ENCODE measurements at places on chromosomes 6 and 20.

- DNase-seq, result no peak
These were observed 22.7 kb downstream of the MTCL3 start for GRCh38 chr6:127496471-127496870.

- no peak for DNase-seq
These were observed 1130.3 kb upstream of the CITED2 start for GRCh38 chr6:140504776-140505175.

DNA sequence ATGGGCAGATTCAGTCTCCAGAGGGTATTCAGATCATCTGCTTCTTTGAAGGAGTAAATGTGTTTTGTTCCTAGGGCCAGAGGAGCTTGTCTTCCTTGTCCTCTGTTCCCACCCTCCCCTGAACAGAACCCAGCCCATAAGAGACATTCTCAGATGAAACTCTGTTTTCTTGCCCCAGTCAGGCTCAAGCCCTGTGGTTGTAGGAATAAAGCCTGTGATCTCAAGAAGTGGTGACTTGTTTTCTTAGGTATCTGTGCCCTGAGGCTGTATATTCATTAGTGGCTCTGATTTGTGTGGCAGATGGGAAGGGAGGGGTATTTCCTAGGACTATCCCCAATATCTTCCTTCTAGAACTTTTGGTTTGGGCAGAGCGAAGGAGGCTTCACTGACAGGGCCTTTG, 27.9 kb downstream of the GSS start:
- no peak for DNase-seq

DNA sequence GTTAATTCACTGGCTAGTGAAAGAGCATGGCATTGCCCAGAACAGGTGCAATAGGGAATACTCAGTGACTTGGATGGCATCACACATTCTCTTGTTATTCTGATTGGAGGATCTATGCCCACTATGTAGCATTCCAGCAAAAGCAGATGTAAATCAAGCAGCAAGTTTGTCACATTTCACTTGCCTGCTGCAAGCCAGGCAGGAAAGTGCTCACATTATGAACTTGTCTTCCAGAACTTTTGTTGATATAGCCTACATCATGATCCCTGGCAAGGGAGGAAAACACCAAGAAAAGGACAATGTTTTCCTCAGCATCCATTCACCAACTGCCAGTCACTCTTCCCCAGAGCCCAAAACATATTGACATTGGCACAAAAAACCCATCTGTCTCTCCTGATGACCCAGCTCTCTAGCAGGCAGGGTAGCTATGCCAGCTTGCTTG, 77.8 kb downstream of the ARHGAP18 start:
- no peak for DNase-seq

GRCh38 chr6:31568537-31568961, 3.5 kb upstream of the LTA start:
- DNase-seq, result no peak

- peak; percentile 37 for DNase-seq
These were observed 58.7 kb downstream of the BCKDHB start for GRCh38 chr6:80165143-80165542.

GRCh38 chr6:46011188-46012085, 4.2 kb downstream of the CLIC5 start:
- no peak for DNase-seq

GRCh38 chr20:7742479-7742878, 197.8 kb downstream of the HAO1 start:
- peak; percentile 37 for DNase-seq

DNA sequence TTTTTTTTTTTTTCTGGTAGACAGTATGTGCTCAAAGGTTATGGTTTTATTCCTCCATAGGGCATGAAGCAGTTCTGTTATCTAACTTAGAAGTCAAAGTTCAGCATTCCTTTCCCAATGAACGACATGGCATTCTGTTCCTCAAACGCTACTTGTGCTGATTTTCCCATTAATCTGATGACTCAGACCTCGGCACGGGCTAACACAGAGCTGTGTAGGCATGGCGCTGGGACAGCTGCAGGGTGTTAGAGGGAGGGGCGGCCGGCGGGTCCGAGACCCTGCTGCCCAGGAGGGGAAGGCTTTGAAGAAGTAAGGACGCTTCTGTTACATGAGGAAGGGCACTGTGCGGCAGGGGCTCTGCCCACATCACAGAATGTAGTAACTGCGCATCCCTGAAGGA, 93.6 kb upstream of the AGPAT4 start:
- DNase-seq, result no peak

GRCh38 chr6:71198908-71199307, 89.7 kb upstream of the OGFRL1 start:
- DNase-seq, result no peak

- no peak for DNase-seq
These were observed 9.4 kb upstream of the OCSTAMP start for GRCh38 chr20:46559685-46560440.

DNA sequence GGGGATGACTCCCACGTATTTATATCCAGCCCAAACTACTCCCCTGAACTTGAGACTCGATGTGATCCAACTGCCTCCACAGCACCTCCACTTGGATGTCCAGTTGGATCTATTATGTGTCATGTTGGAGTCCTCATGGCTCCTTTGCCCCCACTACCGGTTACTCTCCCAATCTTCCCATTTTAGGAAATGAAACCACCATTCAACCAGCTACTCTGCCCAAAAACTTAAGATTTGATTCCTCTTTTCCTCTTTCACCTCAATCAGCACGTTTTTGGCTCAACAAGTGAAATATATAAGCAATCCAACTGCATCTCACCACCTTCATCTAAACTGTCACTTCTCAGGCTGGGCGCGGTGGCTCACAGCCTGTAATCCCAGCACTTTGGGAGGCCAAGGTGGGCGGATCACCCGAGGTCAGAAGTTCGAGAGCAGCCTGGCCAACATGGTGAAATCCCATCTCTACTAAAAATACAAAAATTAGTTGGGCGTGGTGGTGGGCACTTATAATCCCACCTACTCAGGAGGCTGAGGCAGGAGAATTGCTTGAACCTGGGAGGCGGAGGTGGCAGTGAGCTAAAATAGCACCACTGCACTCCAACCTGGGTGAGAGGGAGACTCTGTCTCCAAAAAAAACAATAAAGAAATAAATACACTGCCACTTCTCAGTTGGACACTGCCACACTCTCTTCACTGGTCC, 3.4 kb downstream of the AHCY start:
- DNase-seq, result no peak

- DNase-seq, result peak; percentile 10
These were observed 48.1 kb downstream of the HLA-DPB1 start for GRCh38 chr6:33123732-33124524.

- DNase-seq, result no peak
These were observed 153.9 kb downstream of the MMS22L start for GRCh38 chr6:97129106-97129505.

DNA sequence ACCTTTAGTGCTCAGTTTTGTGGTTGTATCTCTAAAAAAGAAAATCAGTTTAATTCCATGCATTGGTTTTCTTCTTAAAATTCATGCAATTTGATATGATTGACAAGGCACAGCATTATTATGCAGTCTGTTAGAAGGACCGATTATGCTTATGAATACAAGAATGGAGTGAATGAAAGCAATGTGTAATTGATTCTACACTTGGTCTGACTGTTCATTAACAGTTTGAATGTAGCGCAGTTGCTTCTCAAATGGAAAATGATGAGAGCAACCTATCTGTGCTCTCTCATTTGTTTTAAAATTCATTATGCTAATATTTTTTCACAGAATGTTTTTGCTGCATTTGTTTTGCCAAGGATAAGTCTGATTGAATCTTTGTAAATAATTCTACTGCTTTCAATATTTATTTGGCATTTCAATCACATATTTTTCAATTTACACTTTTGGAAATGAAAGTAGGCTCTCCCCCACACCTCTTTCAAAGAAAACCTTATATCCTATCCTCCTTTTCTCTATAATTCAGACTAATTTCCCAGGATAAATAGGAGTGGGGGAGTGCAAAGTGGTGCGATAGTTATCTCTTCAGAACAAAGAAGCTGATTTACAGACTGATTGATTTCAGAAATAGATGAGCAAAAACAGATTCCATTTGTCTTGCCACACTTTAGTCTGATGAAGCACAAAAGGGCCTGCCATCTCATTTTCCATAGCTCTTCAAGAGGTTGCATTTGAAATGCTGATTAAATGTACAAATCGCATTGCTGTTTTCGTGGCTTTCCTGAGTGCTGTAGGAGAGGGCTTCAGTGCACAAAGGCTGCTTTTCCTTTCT, 885.3 kb upstream of the FLRT3 start:
- no peak for DNase-seq

- DNase-seq, result no peak
These were observed 100.3 kb downstream of the ARHGAP18 start for GRCh38 chr6:129609635-129610034.

- no peak for DNase-seq
These were observed 26.0 kb upstream of the PPP1R16B start for GRCh38 chr20:38779247-38780097.

GRCh38 chr6:156976216-156977127, 199.3 kb downstream of the ARID1B start:
- DNase-seq, result peak; percentile 40

GRCh38 chr20:52405986-52406385, 214.4 kb upstream of the ZFP64 start:
- DNase-seq, result no peak

DNA sequence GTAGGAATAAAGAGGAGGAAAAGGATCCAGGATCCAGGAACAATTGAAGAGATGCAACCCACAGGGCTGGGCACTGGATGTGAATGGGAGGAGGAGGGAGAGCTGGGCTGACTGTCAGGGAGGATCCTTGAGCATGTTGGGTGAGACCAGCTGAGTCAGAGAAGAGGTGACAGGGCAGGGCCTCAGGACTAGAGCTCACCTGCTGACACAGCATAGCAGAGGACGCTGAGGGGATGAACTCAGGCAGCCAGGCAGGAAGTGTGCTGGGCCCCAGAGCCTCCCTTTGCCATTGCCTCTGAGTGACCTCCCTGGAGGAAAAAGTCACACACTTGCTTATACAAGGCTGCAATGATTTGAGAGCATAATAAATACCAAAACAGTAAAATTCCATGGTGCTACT, 72.3 kb downstream of the ZNF133 start:
- no peak for DNase-seq

DNA sequence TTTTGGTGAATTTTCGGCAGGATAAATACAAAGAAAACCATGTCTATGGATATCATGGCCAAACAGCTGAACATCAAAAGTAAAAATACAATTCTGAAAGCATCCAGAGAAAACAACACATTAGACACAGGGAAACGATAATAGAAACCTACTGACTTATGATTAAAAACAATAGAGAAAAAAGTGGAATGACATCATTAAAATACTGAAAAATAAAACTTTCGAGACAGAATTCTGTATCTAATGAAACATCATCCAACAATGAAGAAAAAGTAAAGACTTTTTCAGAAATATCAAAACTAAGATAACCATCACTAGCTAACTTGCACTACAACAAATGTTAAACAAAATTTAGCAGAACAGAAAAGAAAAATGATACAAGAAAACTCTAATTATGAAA, 384.6 kb upstream of the RUNX2 start:
- DNase-seq, result no peak

- DNase-seq, result peak; percentile 2
These were observed 549 bp upstream of the CSE1L start for GRCh38 chr20:49045440-49046086.

DNA sequence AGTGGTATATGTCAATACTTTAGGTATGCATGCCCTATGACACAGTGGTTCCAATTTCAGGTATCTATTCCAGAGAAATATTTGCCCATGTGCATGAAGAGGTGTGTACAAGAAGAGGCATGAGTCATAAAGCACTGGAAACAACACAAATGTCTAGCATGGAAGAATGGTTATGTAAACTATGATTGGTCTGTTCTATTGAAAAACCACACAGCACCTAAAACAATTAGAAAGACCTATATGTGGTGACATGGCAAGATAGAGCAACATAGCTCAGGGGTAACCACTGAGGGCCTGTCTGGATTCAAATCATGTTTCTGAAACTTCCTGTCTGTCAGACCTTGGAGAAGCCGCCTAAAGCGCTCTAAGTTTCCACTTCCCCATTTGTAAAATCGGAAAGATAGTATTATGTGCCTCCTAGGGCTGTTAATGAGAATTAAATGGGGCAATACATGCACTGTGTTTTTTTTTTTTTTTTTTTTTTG, 76.0 kb upstream of the SHLD1 start:
- DNase-seq, result no peak

- DNase-seq, result no peak
These were observed 28.7 kb downstream of the SDCBP2 start for GRCh38 chr20:1300083-1300840.

- DNase-seq, result peak; percentile 3
These were observed 4.0 kb upstream of the CGAS start for GRCh38 chr6:73455865-73456629.

- no peak for DNase-seq
These were observed 123.2 kb downstream of the TBC1D7 start for GRCh38 chr6:13205106-13205505.

DNA sequence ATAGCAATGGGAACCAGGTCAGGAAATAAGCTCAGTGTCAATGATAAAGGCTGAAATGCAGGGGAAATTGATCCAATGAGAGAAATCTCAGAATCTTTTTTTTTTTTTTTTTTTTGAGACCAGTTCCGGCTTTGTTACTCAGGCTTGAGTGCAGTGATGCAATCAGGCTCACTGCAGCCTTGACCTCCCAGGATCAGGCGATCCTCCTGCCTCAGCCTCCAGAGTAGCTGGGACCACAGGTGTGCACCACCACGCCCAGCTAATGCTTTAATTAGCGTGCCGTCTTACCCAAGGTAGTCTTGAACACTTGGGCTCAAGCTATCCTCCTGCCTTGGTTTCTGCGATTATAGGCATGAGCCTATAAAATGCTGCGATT, 296.5 kb downstream of the ZNF217 start:
- no peak for DNase-seq

- DNase-seq, result no peak
These were observed 45.3 kb upstream of the TINAG start for GRCh38 chr6:54262971-54263370.

- no peak for DNase-seq
These were observed 292.8 kb downstream of the FRK start for GRCh38 chr6:115767931-115768330.

- no peak for DNase-seq
These were observed 590 bp downstream of the SLCO4A1 start for GRCh38 chr20:62642666-62643520.

GRCh38 chr6:33589392-33589730, 9.3 kb upstream of the BAK1 start:
- no peak for DNase-seq

GRCh38 chr6:134740027-134740373, 209.9 kb downstream of the ALDH8A1 start:
- no peak for DNase-seq

DNA sequence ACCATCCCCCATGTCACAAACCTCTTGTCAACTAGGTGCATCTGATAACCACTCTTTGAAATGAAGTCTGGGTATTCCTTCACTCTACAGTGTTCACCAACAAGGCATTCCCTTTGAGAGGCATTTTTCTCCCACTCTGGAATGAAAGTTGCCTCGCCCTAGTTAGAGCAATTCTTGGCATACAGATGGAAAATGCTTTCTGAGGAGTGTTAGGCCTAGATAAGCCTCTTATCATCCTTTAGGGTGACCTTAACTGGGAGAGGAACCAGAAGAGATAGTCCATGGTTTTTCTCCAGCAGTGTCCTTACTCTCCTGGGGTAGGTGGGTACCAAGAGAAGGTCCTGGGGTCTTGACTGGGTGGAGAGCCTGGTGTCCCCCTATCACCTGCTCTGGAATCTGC, 14.8 kb downstream of the CLIC5 start:
- no peak for DNase-seq

- DNase-seq, result peak; percentile 78
These were observed 46.7 kb downstream of the GJA1 start for GRCh38 chr6:121482004-121482693.

- DNase-seq, result no peak
These were observed 28.6 kb upstream of the YWHAB start for GRCh38 chr20:44856856-44857448.
